ENCODE measurements at places on chromosomes 5 and 9.

- no peak for DNase-seq
These were observed 67.3 kb downstream of the PSMB7 start for GRCh38 chr9:124347968-124348358.

- no peak for DNase-seq
These were observed 14.0 kb downstream of the IL33 start for GRCh38 chr9:6229619-6230018.

- no peak for DNase-seq
These were observed 2.8 kb upstream of the FAM193B start for GRCh38 chr5:177557041-177557647.

DNA sequence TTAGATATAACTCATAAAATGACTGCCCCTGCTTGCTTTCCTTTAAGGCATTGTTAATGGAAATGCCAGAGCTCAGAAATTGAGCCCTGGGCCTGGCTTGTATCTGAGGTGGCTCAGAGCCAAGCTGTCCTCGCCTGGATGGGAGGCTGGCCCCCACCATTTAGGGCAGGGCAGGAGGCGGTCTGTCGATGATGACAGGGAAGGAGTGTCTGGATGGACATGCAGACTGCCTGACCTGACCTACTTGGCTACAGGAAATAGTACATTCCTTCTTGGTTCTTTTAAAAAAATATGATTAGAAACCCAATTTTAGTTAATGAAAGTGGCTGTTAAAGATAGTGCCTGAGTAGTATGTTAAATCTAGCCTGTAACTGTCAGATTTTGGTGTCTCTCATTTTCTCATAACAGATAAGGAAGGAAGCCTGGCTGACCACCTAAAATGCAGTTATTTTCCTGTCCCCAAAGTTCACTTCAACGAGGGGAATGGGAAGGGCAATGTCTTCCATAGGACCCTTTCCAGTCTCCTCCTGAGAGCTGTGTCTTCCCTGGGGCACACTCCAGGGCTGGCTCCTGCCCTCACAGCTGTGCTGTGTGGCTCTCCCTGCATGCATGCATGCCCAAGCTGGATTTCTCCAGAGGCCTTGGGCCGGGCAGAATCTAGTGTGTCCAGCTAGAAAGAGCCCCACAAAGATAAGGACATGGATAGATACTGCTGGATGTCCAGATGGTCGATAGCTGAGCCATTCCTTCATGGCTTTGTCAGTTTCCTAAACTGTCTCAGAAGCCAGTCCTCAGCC, 42.3 kb downstream of the MACROH2A1 start:
- DNase-seq, result no peak

GRCh38 chr9:128917151-128917849, 3.5 kb upstream of the PHYHD1 start:
- no peak for DNase-seq

DNA sequence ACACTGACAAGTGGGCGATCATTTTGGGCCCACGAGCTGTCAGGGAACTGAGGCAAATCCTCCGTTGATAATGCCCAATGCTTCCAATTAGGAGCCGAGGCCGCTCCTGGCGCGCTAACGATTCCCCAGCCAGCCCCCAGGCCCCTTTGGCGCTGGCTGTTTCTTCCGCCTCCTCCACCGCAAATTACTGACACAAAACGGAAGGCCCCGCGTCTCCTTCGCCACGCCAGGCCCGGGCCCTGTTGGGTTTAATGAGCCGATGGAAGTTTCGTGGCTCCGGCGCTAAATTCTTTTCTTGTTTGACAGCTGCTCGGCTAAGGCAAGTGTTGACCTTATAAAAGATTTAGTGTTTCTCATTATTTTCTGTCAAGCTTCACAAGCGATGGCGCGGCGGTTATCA, 25.7 kb upstream of the BARHL1 start:
- DNase-seq, result no peak

DNA sequence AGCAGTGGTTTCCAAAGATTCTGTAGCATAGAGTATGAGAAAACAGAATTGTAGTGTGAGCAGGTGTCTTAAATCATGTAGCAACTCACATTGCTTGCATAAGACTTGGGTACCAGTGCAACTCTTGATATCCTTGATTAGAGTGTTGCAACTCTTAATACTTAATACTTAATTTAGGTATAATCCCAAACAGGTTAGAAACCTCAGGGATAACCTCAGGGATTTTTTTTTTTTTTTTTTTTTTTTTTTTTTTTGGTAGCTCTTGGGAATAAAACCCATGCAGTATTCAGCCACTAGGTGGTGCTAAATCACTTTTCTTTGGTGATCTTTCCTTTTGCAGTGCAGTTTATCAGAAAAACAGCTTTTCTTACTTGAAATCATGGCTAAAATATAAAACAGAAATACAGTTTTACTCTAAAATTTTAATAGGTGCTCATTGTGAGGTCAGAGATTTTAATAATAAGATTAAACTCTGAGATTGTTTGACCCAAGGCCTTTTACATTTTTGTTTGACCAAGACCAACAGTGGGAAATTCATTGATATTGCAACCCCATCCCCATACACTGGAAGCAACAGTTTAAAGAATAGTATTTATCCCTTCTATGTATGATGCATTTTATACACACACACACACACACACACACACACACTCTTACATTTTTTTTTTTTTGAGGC, 55.3 kb downstream of the ERAP1 start:
- peak; percentile 82 for DNase-seq

GRCh38 chr5:168014433-168015123, 276.9 kb upstream of the WWC1 start:
- DNase-seq, result no peak

- no peak for DNase-seq
These were observed 32.5 kb upstream of the N4BP3 start for GRCh38 chr5:178080618-178081410.

DNA sequence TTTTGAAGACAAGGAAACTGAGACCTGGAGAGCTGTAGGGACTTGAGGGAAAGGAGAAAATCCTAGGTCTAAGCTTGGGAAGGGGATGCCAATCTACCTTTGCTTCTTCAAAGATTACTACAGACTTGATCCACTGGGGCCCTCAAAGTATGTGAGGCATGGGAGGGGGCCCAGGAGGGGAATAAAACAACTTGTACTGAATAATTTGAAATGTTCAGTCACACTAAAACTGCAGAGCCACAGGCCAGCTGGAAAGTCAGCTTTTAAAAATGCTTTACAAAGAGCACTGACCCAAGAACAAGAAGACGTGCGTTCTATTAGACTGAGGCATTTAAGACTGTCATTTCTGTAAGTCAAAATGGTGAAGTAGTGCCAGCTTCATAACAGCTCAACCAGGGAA, 13.6 kb downstream of the IL33 start:
- DNase-seq, result no peak

DNA sequence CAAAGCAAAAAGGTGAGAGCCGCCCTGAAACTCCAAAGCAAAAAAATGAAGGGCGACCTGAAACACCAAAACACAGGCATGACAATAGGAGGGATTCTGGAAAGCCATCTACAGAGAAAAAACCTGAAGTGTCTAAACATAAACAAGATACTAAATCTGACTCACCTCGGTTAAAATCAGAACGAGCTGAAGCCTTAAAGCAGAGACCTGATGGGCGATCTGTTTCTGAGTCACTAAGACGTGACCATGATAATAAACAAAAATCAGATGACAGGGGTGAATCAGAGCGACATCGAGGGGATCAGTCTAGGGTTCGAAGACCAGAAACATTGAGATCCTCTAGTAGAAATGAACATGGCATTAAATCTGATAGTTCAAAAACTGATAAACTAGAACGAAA, 108.8 kb downstream of the NIPBL start:
- no peak for DNase-seq

DNA sequence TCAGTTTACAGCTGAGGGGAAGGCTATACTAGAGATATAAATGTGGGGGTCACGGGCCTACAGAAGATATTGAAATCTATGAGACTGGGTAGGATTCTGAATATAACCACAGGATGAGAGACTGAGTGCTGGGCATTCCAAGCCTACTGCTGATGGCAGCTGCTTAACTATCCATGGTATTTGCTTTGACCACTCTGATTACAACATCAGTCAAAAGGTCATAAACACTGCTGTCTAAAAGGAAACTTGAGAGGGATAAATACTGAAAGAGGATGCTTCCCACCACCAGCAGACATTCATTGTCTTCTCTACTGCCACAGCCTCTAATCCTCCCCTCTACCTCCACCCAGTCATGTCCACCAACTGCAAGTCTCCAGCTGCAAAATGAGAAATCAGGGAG, 3.8 kb downstream of the ZNF622 start:
- no peak for DNase-seq

Data from CD8-positive, alpha-beta T cell (primary cell).